Forelimb muscle (tissue), 1 donor: ENCODE measurements at places on chromosomes 5 and 9. TPM values are rescaled to one million over a fixed set of nuclear protein-coding genes. Genes with fewer than 3 reads are reported as not detected.

ZBTB26 gene
- 8.8 TPM for polyA plus RNA-seq

KCNIP1 gene
- 2.4 TPM for polyA plus RNA-seq

DNA sequence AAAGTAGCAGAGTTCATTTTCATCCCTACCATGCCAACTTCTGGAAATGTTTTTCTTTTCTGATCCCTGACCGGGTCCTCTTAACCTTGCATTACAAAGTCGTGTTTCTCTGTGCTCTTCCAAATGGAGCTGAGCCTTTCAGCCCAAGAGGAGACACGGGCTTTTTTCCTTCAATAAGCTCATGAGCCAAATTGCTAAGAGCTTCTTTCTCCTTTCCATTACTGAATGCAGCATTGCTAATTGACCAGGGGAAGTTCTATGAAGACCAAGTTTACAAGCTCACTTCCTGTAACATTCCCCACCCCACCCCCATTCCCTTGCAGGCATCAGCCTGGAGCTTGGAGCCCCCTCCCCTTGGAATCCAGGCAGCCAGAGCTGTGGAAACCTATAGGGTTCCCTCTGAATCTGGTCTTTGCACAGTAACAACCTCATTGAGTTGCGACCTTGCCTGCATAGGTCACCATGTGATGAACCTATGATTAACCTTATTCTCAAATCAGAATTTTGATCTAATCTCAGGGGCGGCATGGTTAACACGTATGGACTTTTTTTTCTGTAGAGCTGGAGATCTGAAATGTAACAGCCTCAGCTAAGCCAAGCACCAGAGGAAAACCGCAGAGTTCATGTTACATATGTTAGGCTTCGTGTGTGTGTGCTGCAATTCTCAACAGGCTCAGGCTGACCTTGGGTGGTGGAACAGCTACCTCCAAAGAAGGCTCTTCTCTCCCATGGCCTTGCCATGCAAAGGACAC is 395.7 kb upstream of the ZNF462 start:
- no peak for DNase-seq

- no peak for DNase-seq
Measured at GRCh38 chr9:86907346-86907745, 40.0 kb downstream of the GAS1 start.

- no peak for DNase-seq
Measured at GRCh38 chr5:133889271-133889905, 79.0 kb downstream of the C5orf15 start.

- no peak for DNase-seq
Measured at GRCh38 chr9:13614060-13614459, 334.6 kb upstream of the MPDZ start.

DNA sequence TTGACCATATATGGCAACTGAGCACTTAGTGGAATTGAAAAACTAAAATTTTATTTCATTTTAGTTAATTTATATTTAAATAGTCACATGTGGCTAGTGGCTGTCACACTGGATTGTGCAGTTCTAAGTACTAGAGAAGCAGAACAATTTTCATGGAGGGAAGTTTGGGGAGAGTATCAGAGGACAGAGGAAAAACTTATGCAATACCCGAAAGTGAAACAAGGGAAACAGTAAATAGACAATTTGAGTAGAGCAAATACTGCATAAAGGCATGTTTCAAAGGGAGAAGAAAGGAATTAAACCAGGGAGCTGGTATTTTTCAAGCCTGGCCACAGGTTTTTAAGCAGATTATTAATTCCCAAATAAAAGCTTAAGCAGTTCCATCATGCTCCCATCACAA is 590.5 kb upstream of the RORB start:
- DNase-seq, result no peak

DNA sequence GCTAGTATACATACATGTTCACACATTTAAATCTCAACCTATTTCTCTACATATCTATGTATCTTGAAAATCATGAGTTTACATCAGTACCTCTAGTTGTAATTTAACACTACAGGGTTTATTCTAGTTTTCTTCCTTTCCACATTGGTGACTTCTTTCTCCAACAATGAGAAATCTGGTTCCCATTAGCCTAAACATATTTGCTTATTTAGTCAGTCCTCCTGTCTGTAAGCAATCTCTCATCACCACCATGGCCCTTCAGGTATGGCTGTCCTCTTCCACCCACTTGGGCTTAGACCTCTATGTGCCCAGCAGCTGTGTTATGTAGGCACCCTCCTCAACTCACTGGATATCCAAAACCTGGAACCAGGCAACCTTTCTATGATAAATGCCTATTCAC is 8.0 kb upstream of the SPATA31D1 start:
- DNase-seq, result no peak

DNA sequence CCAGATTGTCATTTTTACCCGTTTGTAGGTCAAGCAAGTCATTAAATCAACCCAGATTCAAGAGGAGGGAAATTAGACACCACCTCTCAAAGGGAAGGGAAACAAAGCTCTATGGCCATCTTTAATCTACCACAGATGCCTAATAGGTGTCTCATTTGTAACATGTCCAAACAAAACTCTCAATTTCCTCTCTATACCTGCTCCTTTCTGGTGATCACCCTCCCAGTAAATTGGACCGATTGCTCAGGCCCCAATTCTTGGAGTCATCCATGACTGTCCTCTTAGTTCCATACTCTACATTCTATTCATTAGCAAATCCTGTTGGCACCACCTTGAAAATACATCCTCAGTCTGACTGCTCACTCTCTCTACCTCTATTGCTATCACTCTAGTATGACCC is 22.1 kb upstream of the UGCG start:
- no peak for DNase-seq

DNA sequence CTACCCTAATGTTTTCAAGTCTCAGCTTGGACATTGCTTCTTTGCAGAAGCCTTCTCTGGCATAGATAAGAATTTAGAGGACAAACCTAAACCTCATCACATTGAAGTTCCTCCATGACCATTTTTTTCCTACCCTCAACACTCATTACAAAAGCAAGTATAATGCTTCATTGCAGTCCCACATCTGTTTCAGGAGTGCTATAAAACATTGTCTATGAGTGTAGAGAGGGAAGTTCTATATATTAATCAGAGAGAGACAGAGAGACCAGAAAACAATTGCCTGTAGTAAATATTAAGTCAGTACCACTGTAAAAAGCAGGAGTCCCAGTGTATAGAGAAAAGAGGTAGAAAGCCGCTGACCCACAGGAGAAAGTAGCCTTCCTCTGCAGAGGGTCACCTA is 149.7 kb downstream of the PRELID2 start:
- no peak for DNase-seq

DNA sequence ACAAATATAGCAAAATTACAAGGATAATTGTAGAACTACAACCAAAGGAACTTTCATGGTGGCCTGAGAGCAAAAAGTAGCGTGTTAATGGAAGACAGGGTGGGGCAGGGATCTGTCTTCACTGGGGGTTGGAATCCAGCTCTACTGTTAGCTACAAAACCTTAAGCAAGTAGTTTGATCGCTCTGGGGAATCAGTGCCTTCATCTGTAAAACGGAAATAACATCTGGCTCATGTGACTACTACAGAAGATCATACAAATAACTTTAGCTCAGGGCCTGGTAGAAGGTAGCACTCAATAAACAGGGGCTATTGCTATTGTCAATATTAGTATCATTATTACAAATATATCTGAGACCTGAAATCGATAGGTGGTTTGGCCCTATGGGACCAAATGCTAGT is 40.4 kb downstream of the ZNF608 start:
- DNase-seq, result no peak
